Stimulated activated CD8-positive, alpha-beta memory T cell treated with anti-CD3 and anti-CD28 coated beads, Interleukin-7, amount 100 ng/mL, for 24 hours (primary cell): ENCODE measurements at places on chromosomes 5 and 9.

DNA sequence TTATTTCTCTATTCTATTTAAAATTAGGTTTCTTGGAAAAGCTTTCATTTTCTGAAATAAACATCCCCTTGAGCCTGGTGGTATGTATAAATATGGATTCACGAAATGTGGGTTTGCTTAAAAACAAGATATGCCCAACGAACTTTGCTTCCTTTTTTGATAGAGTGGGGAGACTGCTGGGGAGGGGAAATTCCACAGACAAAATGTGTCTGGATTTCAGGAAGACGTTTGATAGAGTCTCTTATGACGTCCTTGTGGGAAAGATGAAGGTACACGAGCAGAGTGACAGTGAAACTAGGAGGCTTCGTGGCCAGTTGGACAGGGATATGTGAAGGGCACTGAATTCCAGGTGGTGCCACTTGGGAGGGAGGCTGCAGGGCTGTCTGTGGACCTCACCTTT, 84.5 kb upstream of the RPS23 start:
- no peak for DNase-seq

DNA sequence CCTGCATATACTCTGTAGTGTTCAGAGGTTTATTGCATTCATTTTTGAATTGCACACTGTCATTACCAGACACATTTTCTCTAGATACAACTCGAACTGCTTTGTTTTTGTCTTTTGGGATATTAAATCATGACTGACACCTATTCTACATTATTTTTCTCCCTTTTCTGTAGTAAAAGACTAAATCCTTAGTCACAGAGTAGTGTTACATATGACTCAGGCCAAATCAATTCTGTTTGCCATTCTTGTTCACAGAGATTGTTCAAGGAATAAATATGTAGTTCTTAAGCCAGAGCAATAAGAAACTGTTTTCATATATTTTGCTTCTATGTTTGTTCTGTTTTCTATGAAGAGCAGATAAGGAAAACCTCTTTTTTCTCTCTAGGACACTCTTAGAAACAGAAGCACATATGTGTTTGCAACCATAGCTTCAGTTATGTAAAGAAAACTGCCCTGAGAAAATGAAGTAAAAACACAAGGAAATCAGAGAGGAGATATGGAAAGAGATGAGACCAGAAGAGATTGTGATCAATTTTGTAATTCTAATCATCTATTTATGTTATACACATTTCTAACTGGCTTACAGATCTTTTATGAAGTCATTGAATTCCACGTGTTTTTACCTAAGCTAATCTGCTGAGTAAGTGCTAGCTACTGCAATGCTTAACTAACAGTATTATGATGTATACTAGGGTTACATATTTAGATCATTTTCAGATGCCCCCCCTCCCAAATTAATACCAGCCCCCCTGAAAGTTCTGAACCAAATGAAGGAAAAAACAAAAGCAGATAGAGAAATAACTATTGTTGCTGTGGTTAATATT, 1995.6 kb upstream of the CDH6 start:
- DNase-seq = no peak

- no peak for DNase-seq
Observed at GRCh38 chr5:154995679-154996078, 17.9 kb upstream of the KIF4B start.

GRCh38 chr5:94433397-94434163, 184.8 kb downstream of the KIAA0825 start:
- no peak for DNase-seq

DNA sequence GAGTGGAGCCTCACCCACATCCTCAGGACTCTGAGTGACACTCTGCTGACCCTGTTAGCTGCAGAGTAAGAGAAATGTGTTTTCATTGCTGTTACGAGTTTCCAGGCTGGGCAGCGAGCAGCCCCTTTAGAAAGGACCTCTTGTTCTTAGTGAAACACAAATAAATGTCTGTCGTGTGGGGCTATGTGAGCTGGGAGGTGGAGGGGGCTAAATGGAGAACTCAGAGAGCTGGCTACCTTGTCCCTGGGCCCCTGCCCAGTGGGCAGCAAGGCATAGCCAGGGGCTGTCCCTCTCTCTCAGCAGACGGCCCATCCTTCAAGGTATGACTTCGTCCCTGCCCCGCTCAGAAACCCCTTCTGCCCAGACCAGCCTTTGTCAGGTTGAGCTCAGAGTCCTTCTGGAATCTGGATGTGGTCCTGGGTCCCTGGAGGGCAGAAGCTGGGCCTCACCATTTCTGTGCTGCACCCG, 10.2 kb downstream of the DCANP1 start:
- no peak for DNase-seq

DNA sequence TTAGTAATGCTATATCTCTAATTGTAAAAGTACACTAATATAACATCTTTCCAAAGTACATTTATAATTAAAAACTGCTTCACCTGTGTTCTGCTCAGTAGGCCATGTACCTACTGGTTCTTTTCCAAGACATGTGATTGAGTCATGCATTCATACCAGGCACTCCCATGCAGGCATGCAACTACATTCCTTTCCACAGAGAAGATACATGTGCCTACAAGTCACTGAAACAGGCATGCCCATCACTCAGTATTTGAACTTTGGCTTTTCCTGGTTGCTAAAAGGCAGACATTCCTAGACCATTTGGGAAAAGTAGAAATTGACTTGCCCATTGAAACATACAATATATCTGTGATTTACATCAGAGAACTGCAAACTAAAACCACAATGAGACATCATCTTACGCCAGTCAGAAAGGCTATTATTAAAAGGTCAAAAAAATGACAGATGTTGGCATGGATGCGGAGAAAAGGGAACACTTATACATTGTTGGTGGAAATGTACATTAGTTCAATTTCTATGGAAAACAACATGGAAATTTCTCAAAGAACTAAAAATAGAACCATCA, 148.3 kb upstream of the MOCS2 start:
- no peak for DNase-seq

DNA sequence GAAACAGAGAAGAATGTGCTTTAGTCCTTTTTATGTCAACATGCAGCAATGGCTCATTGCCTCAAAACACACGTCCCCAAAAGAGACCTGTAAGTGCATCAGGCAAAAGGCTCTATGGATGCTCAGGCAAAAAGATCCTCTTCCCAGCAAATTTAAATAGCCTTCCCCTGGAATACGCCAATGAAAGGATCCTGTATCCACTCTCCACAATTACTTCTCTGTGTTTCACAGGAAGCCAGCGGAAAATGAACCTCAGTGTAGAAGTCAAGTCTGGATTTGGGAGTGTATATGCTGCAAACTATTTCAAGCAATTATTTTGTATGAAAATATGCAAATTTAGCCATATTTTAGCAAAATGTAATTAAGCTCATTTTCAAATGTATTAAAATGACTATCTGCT, 217.9 kb downstream of the EPB41L4A start:
- no peak for DNase-seq

- no peak for DNase-seq
Observed at GRCh38 chr5:68315679-68316271, 100.2 kb downstream of the PIK3R1 start.

DNA sequence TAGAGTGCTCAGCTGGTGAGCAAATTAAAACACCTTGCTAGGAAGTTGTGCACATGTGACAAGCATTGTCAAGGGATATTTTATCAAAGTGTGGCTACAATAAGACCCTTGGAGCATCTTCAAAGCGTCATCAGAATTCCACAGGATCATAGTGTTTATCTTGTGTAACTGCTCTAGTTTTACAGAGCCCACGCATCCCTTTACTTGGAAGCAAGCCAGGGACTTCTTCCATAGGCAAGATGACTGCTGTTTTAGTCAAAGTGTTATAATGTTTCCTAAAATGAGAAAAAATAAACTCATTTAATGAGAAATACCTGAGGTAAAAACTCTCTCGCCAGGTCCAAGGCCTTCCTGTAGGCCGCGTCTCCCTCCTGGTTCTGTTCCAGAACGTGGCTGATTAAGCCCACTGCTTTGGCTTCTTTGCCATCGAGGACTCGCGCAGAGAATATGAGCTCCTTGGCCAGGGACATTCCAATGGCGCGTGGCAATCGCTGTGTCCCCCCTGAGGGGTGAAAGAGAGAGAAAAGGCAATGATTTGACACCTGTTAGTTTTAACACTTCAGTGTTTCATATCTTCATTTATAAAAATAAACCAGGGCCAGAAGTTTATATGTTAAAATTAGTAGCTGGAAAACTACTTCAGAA, 141.1 kb downstream of the AUH start:
- no peak for DNase-seq

DNA sequence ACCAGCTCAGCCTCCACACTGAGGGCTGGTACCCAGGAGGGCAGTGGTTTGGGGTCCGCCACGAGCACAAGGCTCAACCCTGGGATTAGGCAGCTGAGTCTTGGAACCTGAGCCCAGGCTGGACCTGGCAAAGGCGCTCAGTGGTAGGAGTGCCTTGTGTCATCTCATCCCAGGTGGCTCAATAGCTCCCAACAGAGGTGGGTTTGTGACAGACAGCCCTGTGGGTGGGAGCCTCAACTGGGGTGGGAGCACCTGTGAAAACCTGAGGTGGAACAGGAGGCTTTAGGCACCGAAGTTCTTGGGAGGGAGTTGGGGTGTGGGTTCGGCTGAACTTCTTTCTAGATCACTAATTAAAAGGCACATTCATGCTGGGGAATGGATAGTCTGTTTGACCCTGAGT, 35.2 kb upstream of the SMU1 start:
- no peak for DNase-seq

- DNase-seq = no peak
Observed at GRCh38 chr5:119742311-119742710, 113.0 kb downstream of the FAM170A start.

- DNase-seq = no peak
Observed at GRCh38 chr5:171984748-171985419, 21.6 kb downstream of the FBXW11 start.

- DNase-seq = no peak
Observed at GRCh38 chr9:89815061-89815902, 210.5 kb downstream of the GADD45G start.

- DNase-seq = no peak
Observed at GRCh38 chr9:132609184-132609583, 26.8 kb downstream of the BARHL1 start.

DNA sequence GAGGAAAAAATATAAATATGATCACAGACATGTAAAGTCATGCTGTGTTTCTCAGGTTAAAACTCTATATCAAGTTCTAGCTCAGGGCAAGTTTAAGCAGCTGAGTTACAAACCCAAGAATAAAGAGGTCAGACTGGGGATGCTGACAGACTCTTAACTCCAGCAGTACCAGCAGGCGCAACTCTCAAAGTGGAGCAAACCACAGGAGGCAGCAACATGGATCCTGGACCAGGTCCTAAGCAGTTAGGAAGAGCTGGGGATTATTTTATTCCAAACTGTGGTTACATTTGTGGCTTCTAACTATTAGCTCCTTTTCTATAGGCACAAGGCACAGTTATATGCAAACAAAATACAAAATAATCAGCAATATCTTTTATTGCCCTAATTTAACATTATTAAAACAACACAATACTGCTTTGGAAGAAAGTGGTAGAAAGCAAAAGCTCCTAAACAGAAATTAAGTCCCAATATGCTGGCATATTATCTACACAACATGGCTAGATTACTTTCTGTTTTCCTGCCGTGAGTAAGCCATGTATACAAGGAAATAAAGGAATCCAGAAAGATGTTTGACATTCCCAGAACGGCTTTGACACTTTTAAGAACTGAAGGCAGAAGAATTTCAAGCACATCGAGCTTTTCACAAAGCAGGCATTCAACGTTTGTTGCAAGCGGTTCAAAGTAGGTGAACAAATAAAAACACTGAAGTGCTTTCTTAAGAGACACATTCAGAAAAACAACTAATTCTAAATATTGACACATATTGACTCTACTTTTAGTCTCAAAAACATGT, 378.8 kb upstream of the ZNF608 start:
- DNase-seq = no peak
